ENCODE measurements at places on chromosomes 11 and 22.

- no peak for DNase-seq
These were observed 51.0 kb downstream of the ANO1 start for GRCh38 chr11:70129051-70129592.

- no peak for DNase-seq
These were observed 19.1 kb downstream of the SPECC1L start for GRCh38 chr22:24289741-24290163.

- DNase-seq = peak; percentile 50
These were observed 159.3 kb upstream of the GRK3 start for GRCh38 chr22:25404928-25405816.

DNA sequence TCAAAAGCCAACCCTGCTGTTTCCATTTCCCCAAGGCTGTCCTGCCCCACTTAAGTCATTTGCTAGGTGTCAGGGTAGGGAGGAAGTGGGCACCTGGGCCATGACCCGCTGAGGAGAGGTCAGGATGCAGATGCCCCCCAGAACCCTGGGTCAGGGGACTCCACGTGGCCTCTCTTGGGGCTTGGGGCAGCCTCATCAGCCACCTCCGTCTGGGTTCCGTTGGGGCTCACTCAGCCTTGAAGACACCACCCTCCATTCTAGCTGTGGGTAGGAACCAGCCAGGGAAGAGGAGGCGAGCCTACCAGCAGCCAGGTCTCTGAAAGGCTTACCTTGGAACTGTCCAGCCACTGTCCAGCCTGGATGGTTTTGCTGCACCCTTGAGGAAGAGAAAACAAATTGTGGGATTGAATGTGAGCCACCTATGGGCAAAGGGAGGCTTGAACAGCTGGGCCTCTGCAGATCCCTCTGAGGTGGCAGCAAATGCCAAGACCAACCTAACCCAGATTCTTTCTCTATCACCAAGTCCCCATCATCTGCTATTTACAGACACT lies 2.5 kb downstream of the APOL4 start:
- DNase-seq = no peak

- no peak for DNase-seq
These were observed 3.0 kb upstream of the RFPL3 start for GRCh38 chr22:32354360-32355351.

DNA sequence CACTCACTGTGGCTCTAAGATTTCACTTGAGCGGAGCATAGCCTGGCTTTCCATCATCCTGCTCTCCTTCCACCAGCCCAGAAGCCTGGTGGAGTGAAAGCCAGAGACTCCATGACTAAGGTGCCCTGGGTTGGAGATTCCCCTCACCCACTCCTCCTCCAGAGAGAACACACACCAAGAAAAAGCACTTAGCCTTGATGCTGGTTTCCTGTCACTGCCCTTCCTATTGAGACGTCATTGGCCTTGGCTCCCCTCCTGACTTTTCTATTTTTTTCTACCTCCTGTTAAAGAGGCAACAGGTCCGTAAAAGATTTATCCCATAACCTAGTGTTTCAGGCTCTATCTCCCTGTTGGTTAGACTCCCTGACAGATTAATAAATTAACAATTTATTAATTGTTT lies 38.5 kb upstream of the APLNR start:
- DNase-seq = no peak

DNA sequence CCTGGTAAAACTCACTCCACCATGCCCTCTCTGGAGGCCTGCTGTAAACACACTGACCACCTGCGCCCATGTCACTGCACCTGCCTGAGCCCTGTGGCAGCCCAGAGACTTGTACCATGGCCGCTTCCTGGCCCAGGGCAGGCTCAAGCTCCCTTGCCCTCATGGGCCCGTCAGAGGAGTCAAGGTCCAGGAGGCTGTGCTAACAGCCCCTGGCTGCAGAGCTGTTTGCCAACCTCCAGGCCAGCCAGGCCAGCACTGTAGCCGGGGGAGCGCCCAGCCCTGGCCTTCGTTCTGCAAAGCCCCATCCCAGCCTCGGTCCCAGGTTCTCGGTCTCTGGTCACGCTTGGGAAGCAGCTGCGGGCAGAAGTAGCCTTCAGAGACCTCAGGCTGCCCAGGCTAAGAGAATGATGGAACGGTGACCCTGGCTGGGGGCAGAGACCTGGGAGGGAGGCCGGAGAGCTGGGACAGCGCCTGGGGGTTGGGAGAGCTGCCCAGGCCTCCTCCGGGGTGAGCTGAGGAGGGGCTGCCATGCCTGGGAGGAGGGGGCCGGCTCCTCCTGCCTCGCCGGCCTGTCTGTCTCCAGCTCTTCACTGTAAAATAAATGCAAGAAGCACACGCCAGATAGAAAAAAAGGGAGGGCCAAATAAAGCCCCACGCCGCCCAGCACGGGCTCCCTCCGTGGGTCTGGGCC lies 11.9 kb upstream of the TCF20 start:
- DNase-seq = no peak

DNA sequence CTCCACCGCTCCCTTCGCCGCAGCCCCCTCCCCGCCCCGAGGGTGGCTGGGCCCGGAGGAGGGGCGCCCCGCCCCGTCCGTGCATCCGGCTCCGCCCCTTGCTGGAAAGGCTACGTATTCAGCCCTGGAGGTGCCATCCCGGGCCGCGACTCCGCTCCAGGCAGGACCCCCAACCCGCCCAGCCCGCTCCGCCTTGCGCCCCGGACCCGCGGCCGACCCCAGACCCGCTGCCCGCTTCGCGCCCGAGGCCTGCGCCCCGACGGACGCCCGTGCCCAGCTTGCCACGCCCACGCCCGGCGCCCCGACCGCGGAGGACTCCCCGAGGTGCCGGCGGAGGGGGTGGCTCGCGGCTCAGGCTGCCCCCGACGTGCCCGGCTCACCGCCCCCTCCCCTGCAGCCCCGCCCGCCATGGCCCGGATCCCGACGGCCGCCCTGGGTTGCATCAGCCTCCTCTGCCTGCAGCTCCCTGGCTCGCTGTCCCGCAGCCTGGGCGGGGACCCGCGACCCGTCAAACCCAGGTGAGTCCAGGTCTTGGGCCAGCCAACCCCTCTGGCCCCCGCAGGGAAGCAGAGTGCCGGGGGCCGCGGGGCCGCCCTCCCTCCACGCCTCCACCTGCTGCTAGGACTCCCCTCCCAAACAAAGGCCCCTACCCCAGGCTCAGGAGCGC lies at the start of gene ADM2:
TSS of gene ADM2 (plus strand) at position 104 of the 667 bp plus-strand sequence. CDS start at position 409, 305 bp downstream.
- peak; percentile 40 for DNase-seq

DNA sequence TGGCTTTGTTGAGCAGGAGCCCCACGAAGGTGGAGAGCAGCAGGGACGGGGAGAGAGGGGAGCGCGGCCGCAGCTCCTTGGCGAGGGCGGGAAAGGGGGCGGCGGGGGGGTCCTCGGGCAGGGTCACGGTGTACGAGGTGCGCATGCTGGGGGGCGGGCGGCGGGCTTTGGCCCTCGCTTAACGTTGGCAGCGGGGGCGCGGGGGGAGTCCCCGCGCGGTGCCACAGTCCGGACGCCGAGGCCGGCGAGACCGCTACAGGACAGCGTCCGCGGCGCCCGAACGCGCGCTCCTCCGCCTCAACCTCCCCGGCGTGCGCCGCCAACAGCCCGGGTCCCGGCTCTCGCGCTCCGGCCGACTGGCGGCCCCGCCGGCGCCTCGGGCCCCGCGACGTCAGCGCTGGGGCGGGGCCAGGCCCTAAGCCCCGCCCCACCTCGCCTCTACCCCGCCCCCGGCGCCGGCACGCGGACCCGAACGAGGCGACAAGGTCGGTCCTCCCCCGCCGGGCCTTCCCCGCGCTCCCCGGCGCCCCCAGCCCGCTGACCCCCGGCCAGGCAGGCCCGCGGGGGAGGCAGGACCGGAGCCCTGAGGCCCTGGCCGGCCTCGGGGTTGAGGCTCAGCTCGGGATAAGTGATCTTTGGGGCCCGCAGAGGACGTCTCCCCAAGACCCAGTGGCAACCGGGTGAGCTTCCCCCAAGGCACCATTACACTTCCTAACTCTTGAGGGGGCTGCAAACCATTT lies 17.5 kb downstream of the USP2 start:
- DNase-seq = peak; percentile 19

DNA sequence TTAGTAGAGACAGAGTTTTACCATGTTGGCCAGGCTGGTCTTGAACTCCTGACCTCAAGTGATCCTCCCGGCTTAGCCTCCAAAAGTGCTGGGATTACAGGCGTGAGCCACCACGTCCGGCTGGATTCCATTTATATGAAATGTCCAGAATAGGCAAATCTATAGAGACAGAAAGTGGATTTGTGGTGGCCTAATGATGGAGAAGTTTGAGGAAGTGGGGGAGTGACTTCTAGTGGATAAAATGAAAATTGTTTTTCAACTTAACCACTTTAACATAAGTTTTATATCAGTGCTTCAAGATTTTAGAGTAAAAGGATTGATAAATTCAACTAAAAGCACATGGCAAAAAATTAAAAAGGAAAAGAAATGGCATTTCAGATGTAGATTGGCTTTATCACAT lies 66.2 kb downstream of the HIPK3 start:
- no peak for DNase-seq

DNA sequence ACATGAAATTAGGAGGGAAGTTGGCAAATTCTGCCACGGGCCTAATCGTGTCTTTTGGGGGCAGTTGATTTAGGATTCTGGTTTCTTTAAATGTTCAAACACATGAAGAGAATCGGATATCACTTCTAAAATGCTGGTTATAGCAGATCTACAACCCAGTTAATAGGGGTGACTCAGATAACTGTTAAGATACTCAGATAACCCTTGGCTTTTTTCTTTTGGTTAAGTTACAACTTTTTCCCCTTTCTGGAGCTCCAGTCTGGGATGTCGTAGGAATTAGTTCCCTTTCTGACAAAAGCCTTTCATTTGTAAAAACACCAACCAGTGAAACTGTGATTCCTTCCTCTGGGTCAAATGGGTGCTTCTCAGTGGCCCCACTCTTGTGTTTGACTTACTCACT lies 976 bp downstream of the DEPDC7 start:
- no peak for DNase-seq

GRCh38 chr11:119478711-119479285 lies 55.8 kb upstream of the THY1 start:
- no peak for DNase-seq

- peak; percentile 67 for DNase-seq
These were observed at the start of gene TBRG1 for GRCh38 chr11:124622531-124623451. TSS of gene TBRG1 (plus strand) at chr11:124622864. CDS start at chr11:124623084, 220 bp downstream.

DNA sequence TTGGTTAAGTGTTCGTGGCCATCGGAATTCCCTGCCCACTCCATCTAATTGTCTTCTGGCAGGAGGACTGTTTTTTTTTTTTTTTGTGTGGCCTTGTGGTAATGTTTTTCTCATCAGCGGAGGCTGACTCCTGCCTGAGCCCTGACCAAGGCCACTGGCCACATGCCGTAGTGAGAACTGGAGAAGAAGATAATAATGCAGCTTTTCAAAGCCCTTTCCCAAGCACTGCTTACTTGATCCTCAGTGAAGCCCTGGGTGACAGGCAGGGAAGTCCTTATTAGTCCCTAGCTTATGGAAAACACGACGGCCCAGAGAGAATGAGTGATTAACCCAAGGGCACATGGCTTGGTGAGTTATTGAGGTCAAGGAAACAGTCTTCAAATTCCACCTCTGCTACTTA lies 71.2 kb downstream of the ADM start:
- DNase-seq = no peak

- DNase-seq = no peak
These were observed 57.8 kb downstream of the TP53I11 start for GRCh38 chr11:44892843-44893242.

DNA sequence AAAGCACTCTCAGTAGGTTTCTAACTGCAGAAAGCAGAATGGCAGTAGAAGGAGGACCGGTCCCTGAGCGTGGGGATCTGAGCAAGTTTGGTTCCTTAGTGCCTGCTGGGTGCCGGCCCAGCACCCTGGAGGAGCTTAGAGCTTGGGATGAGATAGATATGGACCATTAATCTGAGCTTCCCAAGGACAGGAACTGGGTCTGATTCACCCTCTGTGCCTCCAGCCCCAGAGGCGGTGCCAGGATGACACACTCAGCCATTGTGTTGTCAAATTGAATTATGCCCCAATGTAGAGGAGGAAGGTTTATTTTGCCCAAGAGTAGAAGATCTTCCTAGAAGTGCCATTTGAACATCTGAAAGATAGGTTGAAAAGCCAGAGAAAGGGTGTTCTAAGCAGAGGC lies 4.3 kb downstream of the ZC3H7B start:
- no peak for DNase-seq

- no peak for DNase-seq
These were observed 306.1 kb upstream of the DDI1 start for GRCh38 chr11:103730131-103730940.

DNA sequence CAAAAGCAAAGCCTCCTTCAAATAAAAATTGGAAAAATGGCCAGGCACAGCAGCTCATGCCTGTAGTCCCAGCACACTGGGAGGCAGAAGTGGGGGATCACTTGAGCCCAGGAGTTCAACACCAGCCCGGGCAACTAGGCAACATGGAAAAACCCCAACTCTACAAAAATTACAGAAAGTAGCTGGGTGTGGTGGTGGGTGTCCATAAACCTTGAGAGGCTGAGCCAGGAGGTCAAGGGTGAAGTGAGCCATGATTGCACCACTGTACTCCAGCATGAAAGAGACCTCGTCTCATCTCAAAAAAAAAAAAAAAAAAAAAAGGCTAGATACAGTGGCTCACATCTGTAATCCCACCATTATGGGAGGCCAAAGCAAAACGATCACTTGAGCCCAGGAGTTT lies 22.3 kb downstream of the DDX6 start:
- DNase-seq = no peak

GRCh38 chr11:115425250-115425649 lies 79.0 kb downstream of the CADM1 start:
- no peak for DNase-seq

- no peak for DNase-seq
These were observed 26.3 kb upstream of the SORL1 start for GRCh38 chr11:121425828-121426227.

- DNase-seq = no peak
These were observed 6.9 kb upstream of the GAL start for GRCh38 chr11:68677432-68677831.

DNA sequence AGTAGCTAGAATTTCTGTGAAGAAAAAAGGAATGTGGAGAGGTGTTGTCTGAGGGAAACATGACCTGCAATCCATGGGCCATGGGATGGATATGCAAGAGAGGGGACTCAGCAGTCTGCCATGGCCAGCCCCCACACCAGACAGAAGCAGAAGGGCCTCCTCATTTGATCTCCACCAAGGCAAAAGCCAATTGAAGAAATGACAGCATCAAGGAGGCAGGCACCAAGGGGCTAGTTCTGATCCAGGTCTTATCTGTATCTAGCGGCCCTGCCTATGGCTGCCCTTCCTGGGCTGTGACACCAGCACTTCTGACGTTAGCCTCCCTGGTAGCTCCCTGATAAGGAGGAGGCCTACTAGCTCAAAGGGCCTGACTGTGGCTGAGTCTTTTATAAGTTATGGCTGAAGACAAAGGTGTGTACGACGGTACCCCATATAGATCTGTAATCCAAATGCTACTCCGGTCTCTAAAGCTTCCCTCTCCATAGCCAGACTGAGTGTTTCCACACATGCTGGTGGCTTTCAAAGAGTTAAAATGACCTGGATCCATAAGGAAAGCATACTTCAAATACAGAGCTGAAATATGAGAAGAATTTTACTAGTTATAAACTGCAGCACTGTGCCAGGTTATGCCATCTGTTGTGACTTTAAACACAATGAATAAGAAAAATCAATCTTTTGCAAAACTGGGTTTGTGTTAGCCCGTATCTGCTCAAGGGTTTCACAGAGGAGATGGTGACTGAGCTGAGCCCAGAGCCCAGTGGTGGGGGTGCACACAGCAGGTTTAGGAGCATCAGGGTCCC lies 34.4 kb downstream of the HIRA start:
- DNase-seq = no peak
